Lung microvascular endothelial cell (primary cell): ENCODE measurements at places on chromosomes 5 and 9. TPM values are rescaled to one million over a fixed set of nuclear protein-coding genes. Genes with fewer than 3 reads are reported as not detected.

VLDLR gene
- total RNA-seq, result 5.7 and 7.3 TPM in 2 replicates

IL33 gene
- total RNA-seq, result 2.4 and 6.3 TPM in 2 replicates

GLRA1 gene
- not detected in 2 replicates for total RNA-seq

LCN15 gene
- 0.22 TPM in 1 of 2 replicates, not detected in the other for total RNA-seq

SPATA31A1 gene
- total RNA-seq, result not detected in 2 replicates

SETX gene
- 48.4 and 74.8 TPM in 2 replicates for total RNA-seq

SLC22A4 gene
- 2.4 and 4.4 TPM in 2 replicates for total RNA-seq

MYORG gene
- 1.7 and 2.6 TPM in 2 replicates for total RNA-seq

MLANA gene
- not detected in 2 replicates for total RNA-seq

PCDHA8 gene
- under 0.01 TPM in 1 of 2 replicates, not detected in the other for total RNA-seq

NFIL3 gene
- 2.6 and 4.6 TPM in 2 replicates for total RNA-seq

CRHBP gene
- total RNA-seq, result not detected in 2 replicates

BTNL3 gene
- total RNA-seq, result not detected in 2 replicates

DNA sequence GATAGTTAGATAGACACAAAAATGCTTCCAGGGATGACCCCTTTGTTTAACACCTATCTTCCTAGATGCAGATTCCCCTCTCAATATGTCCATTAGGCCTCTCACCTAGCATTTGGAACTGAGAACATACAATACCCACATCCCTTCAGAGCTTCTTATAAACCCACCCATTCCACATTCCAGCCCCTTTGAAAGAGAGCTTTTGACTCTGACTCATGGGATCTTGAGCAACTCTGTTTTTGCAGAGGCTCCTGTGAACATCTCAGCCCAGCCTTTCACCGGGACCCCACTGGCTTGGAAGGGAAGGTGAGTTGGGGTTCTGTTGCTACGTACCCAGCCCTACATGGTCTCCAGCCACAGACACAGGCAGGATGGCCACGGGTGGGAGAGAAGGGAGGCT lies 195.5 kb downstream of the FRMD3 start:
- DNase-seq, result no peak

GRCh38 chr5:33936381-33937016 lies at the start of gene RXFP3:
Gene RXFP3, plus strand, starts transcription at chr5:33936386. Its CDS starts 355 bp downstream, at chr5:33936741.
- DNase-seq, result peak; percentile 11

DNA sequence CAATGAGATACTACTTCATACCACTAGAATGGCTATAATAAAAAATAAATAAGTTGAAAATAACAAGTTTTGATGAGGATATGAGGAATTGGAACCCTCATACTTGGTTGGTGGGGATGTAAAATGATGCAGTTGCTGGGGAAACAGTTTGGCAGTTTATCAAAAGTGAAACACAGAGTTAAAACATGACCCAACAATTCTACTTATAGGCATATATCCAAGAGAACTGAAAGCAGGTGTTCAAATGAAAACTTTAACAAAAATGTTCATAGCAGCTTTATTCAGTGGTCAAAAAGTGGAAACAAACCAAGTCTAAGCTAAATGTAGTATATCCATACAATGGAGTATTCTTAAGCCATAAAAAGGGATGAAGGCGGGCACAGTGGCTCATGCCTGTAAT lies 13.1 kb upstream of the LHFPL2 start:
- DNase-seq, result no peak

GRCh38 chr9:80157561-80157983 lies 585.8 kb downstream of the TLE4 start:
- no peak for DNase-seq

GRCh38 chr9:35757226-35757891 lies 3.3 kb upstream of the MSMP start:
- peak; percentile 53 for DNase-seq

DNA sequence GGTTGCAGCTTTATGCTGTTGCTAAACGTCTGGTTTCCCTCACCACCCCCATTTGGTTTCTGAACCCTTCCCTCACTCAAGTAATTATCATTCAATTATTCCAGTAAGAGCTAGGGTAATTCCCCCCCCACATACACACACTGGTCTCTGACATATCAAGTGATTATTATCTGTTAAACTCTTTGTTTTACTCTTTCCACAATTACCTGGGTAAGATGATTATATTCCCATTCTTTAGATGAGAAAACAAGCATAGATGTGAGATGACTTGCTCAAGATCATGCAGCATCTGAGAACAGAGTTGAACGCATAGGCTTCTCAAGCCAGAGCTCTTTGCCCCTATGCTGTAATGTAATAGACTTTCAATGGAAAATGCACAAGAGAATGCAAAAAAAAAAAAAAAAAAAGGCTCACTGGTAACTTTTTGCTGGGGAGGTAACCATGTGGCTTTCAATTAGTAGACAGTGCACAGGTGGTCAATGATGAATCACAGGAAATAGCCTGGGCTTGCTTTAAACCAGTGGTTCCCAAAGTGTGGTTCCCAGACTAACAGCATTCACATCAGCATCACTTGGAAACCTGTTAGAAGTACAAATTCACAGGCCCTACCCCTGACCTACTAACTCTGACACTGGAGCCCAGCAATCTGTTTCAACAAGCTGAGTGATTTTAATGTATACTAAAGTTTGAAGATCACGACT lies 87.6 kb downstream of the PIK3R1 start:
- DNase-seq, result no peak

DNA sequence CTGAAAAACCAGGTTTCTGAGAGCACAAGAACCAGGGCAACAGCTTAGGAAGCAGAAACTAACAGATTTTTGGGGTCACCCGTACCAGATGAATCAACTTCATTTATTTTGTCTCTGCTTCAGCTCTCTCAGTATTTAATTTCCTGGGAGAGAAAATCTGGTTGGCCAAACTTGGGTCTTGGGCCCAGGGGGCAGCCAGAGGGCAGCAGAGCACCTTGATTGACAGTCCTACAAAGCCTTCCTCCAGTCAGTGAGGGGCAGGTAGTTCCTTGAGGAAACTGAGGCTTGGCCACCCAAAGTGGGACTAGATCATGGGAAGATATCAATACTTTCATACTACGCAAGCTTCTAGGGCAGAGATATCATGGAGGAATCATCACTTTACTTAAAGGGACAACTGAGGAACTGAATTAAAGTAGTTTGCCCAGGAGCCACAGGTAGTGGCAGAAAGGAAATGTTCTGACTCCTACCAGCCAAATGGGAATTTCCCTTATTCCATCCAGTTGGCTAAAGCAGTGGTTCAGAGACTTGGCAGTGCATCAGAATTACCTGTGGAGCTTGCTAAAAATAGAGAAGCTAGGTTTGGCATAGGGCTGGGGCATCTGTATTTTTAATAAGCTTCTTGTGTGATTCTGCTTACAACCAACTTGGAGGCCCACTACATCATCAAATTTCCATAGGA lies 21.5 kb upstream of the ARHGAP26 start:
- peak; percentile 43 for DNase-seq

GRCh38 chr5:32273821-32274220 lies 38.9 kb downstream of the MTMR12 start:
- DNase-seq, result no peak

DNA sequence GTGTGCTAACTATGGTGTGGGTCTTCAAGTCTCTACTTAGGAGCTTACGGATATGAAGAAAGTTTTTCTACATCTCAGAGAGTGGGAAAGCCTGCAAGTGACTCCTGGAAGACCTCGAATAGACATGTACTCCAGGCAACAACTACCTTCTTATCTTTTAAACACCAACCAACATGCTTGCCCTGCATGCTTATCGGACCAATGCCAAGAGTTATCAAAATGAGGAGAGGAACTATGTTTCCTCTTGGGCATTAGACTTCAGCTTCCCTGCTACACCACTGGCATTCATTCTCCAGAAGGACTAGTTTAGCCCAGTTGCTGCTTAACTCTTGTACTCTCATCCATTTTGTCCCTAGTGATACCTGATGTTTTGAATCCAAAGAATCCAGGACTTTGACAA lies 74.7 kb upstream of the MAN2A1 start:
- DNase-seq, result no peak

DNA sequence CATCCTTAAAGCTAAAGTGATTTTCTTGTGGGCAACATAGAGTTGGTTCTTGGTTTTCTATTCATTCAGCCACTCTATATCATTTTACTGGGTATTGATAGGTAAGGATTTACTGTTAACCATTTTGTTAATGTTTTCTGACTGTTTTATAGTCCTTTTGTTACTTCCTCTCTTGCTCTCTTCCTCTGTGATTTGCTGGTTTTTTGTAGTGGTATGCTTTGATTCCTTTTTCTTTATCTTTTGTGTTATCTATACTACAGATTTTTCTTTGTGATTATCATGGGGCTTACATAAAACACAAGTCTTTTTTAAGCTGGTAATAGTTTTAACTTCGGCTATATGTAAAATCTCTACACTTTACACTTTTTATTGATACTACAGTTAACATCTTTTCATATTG lies 43.3 kb downstream of the CREBRF start:
- no peak for DNase-seq

GRCh38 chr5:90182726-90183125 lies 226.8 kb downstream of the CETN3 start:
- DNase-seq, result no peak

GRCh38 chr5:111598996-111599395 lies 86.7 kb upstream of the STARD4 start:
- DNase-seq, result no peak

DNA sequence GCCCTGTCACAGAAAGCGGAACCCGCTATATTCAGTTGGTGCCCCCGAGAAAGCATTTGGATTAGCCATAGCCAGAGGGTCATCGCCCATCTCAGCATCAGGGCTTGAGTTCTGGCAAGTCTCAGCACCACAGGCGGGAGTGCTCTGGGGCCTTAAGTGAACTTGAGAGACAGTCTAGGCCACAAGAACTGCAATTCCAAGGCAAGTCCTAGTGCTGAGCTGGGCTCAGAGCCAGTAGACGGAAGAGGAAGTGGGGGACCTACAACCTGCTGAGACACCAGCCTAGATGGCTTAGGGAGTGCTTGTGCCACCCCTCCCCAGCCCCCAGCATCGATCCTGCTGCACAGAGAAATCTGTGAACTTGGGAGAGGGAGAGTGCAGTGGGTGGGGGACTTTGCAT lies 594.9 kb downstream of the CCDC171 start:
- DNase-seq, result no peak

- peak; percentile 17 for DNase-seq
These were observed 22.3 kb upstream of the HMCN2 start for GRCh38 chr9:130243015-130243881.

- peak; percentile 31 for DNase-seq
These were observed 73.2 kb downstream of the PIK3R1 start for GRCh38 chr5:68288707-68289134.

DNA sequence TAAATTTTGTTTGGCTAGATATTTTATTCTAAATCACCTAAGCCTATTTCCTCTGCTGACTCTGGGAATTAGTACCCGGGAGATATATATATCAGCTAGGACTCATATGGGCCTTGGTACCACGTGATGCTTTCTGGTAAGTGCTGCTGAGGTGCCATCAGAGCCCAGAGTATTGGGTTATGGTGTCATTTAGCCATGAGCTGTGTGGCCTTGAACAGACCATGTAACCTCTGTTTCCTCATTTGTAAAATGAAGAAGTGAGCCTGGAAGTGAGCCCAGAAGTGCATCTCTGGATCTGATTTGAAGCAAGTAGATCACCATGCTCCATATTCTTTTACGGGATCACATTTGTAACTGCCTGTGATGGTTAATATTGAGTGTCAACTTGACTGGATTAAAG lies 126.1 kb downstream of the GPBP1 start:
- no peak for DNase-seq

DNA sequence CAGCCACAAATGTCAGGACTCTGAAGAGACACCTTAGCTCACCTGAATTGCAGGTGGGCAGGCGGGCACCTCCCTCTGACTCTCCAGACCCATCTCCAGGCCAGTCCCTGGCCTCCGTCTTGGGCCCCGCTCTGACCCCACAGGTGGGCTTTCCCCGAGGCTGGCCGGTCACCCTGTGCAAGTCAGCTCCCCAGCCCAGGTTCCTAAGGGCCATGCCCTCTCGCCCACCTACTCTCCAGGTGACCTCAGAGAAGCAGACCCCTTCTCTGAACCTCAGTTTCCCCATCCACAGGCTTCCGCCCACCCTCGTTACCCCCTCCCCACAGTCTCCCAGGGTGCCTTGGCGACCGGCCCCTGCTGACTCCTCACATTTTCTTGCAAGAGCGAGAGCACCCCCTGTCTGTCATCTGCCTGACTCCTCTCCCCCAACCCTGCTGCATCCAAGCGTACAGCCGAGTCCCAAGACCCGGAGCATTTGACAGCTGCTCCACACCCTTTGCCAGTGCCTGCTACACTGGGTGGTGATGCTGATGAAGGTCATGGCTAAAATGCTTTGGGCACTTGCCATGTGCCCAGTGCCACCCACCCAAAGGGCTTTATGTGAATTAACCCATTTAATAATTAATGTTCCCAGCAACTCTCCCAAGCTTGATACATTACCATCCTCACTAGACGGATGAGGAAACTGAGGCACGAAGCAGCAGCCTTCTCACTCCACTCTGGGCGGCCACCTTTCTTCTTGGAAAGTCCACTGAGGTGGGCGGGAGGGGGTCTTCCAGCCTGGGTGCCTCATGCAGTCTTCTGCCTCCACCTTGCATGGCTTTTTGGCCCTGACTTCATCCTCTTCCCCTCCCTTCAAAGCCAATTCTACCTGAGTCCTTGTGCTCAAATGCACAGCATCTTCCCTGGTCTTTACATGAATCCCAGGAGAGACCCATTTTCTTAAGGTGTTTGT lies 51.1 kb upstream of the ORM1 start:
- DNase-seq, result peak; percentile 76

- DNase-seq, result no peak
These were observed 37.2 kb downstream of the GOLM1 start for GRCh38 chr9:86061972-86062739.
